Activated naive CD4-positive, alpha-beta T cell (primary cell): ENCODE measurements at places on chromosomes 7 and 10.

- DNase-seq = no peak
Observed at GRCh38 chr7:93228302-93228701, 2.0 kb upstream of the HEPACAM2 start.

DNA sequence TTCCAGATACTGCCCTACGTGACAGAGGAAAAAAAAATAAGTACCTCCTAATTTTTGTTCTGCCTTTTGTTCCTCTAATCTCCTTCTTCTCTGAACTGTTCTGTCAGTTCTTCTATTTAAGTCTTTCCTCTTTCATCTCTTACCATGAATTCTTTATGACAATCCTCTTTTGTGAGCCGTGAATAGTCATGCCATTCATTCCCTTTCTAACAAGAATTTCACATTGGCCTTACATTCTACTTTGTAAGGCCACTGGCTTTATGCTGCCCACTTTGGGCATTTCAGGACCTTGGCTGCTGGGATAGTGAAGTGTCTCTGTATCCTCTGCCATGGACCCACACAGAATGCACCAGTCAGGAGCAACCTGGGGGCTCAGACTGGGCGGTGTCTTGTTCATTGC is 52.9 kb downstream of the ATOH7 start:
- DNase-seq = no peak

DNA sequence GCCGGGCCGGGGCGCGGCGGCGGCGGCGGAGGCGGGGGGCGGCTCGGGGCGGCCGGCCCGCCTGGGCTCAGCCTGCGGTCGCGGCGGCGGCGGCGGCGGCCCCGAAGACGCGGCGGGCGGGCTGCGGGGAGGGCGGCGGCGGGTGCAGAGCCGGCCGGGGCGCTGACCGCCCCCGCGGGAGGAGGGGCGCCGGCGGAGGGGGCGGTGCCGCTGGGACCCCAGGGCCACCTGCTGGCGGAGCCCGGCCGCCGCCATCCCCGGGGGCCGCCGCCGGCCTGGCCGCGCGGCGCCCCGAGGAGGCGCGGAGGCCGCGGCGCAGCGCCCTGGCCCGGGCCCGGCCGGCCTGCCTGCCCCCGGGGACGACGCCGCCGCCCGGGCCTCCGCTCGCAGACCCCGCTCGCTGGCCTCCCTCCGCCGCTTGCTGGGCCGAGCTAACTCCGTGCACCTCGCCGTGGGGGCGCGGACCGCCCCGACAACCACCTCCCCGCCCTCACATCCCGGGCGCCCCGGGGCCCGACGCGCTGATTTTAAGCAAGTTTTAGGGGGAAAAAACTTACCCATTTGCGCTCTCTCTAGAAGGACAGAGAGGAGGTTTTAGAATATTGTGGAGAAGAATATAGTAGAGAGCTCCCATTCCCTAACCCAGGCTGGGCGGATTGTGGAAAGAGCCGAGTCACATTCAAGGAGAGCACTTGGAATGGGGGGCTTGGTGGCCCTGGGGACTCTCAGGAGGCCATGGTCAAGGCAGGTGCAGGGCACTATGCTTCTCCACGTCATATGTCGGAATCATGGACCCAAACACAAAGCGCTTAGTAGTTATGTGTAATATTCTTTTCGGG is at the start of gene BEND7:
Gene BEND7 (minus strand): TSS at position 140 of the 839 bp plus-strand sequence. CDS start 481 bp downstream, outside the sequence.
- no peak for DNase-seq

- no peak for DNase-seq
Observed at GRCh38 chr7:77655836-77656455, 40.3 kb upstream of the RSBN1L start.
